ENCODE measurements at places on chromosomes 2 and 18. TPM values are rescaled to one million over a fixed set of nuclear protein-coding genes. Genes with fewer than 3 reads are reported as not detected.

The RAX gene
- 0.56 TPM for total RNA-seq

The CDH20 gene
- total RNA-seq: 0.09 TPM

The EMILIN2 gene
- total RNA-seq: 24.4 TPM

The CYS1 gene
- not detected for total RNA-seq

The MAP2 gene
- 0.33 TPM for total RNA-seq

All from activated naive CD4-positive, alpha-beta T cell treated with anti-CD3 and anti-CD28 coated beads, Interleukin-2, amount 50 U/mL, for 72 hours (primary cell).